Sciatic nerve (tissue), 2 donors: ENCODE measurements at places on chromosomes 6 and 20. TPM values are rescaled to one million over a fixed set of nuclear protein-coding genes. Genes with fewer than 3 reads are reported as not detected.

Gene VNN1
- total RNA-seq: 1.2 TPM

Gene PM20D2
- total RNA-seq: 16.9 TPM

Gene HEY2
- 4.3 TPM for total RNA-seq

Gene THBS2
- 104 TPM for total RNA-seq

Gene LY6G5C
- total RNA-seq: 2.1 TPM

Gene AVP
- total RNA-seq: not detected

Gene F13A1
- total RNA-seq: 231 TPM

Gene MEI4
- total RNA-seq: 0.13 TPM

Gene TFAP2D
- total RNA-seq: not detected

Gene PSMB9
- 41.1 TPM for total RNA-seq

Gene BNIP5
- not detected for total RNA-seq

Gene BPIFA1
- total RNA-seq: not detected

Gene PSORS1C1
- 0.62 TPM for total RNA-seq

Gene APCDD1L
- 0.53 TPM for total RNA-seq

Gene ADA
- 7.7 TPM for total RNA-seq

Gene RCAN2
- 14.8 TPM for total RNA-seq

Gene PLEKHG1
- total RNA-seq: 57.7 TPM

Gene TFAP2C
- 0.31 TPM for total RNA-seq

Gene BEND6
- 4.4 TPM for total RNA-seq

Gene PDE7B
- 13.3 TPM for total RNA-seq

Gene CCR6
- total RNA-seq: not detected

Gene GNMT
- total RNA-seq: 1.8 TPM

Gene LRRC73
- 1.2 TPM for total RNA-seq

Gene WFDC5
- not detected for total RNA-seq

Gene WDR27
- 58.5 TPM for total RNA-seq

Gene BLOC1S5
- 17.8 TPM for total RNA-seq

Gene PCK1
- total RNA-seq: 5.3 TPM

Gene COL11A2
- total RNA-seq: 5.6 TPM

Gene C6orf58
- total RNA-seq: not detected

Gene DEF6
- 11.6 TPM for total RNA-seq

Gene STX11
- 7.1 TPM for total RNA-seq

Gene NANP
- total RNA-seq: 4.6 TPM

Gene PGC
- total RNA-seq: 0.27 TPM

Gene APMAP
- total RNA-seq: 47.3 TPM
